Endothelial cell (in vitro differentiated cells): ENCODE measurements at places on chromosomes 1 and 21.
A peak's percentile ranks its signal among the peaks of the same experiment; 100 is the strongest.

- H3K27me3 ChIP-seq, result peaks cover 3% of the 10 kb centered on the region
- no peak overlapping the region for H3K27ac ChIP-seq
- H3K4me1 ChIP-seq, result no peaks in the 10 kb centered on the region
Observed at GRCh38 chr1:228315484-228315944, 91.1 kb downstream of the TRIM11 start.

DNA sequence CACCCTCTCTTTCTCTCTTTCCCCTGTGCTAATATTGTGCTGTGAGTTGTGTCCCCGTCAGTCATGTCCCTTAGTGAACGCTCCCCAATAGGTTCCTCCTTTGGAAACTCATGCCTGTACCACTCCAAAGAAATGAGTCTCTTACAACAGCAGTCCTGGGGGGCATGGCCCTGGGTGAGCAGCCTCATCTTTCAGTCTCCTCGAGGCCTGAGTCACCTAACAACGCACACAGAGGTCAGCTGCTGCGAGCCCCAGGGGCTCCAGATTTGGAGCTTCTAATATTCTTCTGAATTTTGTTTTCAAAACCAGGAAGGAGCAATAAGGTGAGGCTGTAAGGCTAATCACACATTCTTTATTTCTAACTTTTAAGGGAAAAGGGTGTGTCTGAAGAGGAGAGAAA is 30.5 kb upstream of the ZBTB8A start:
- no peak overlapping the region for H3K4me3 ChIP-seq
- H3K4me1 ChIP-seq, result peaks cover 4% of the 10 kb centered on the region
- DNase-seq, result no peak
- peaks cover 3% of the 10 kb centered on the region for H3K27me3 ChIP-seq
- no peak overlapping the region for H3K27ac ChIP-seq
- no peaks in the 10 kb centered on the region for H3K36me3 ChIP-seq

- H3K27ac ChIP-seq, result no peak overlapping the region
- DNase-seq, result no peak
- no peak overlapping the region for H3K4me3 ChIP-seq
- H3K27me3 ChIP-seq, result no peaks in the 10 kb centered on the region
- no peaks in the 10 kb centered on the region for H3K4me1 ChIP-seq
Observed at GRCh38 chr1:114597949-114598348, 16.5 kb upstream of the BCAS2 start.

DNA sequence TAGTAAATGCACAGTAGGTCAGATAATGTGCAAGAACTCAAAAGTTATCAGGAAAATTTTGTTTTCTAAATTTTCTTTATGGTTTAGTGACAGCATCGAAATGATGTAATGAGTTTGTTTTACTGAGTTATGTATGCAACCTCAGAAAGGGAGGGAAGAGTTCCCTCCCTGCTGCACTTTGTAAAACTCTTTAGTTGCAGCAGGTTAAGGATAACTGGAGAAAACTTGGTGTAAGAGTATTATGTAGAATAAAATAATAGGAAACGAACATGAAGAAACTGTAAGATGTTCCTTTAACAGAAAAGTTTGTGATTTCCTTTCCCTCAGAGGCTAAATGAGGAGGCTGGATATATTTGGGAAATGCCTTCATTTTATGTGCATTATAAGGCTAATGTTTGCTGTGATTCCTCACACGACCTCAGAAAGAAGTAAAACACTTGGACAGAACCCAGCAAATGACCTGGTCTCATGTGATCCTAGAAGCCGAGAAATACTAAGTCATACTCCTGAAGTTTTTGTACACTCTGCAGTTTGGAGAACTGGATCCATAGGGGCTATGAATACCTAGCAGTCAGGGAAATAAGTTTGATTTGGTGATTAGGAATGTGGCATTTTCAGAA is 35.4 kb downstream of the ADGRL2 start:
- no peak overlapping the region for H3K4me3 ChIP-seq
- peaks cover 9% of the 10 kb centered on the region for H3K36me3 ChIP-seq
- no peak overlapping the region for H3K27ac ChIP-seq
- H3K4me1 ChIP-seq, result peaks cover 53% of the 10 kb centered on the region
- DNase-seq, result no peak

DNA sequence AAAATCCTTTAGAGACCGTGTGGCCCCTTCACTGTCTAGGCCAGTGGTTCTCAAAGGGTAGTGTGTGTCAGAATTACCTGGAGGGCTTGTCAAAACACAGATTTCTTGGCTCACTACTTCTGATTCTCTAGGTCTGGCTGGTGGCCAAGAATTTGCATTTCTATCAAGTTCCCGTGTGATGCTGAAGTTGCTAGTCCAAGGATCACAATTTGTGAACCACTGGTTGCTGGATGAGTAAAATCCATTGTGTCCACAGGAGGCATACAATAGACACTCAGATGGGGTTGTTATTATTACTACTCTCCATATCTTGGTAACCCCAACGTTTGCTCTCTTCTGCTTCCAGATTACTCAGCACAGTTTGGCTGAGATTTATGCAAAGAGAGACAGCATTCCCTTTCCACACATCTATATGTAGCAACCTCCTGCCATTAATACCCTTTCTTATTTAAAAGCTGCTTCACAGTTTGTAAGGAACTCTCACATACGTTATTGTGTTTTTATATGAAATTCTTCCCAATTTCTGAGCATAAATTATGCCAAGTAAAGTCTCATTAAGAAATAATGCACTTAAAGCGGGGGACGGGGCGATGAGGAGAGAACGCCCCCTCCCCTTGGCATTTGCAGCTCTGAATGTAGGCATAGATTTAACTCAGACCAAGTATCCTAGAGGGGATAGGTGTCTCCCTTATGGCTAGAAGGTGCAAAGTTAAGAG is 720 bp upstream of the TMCC2 start:
- H3K27me3 ChIP-seq, result peaks cover 10% of the 10 kb centered on the region
- DNase-seq, result no peak
- H3K4me1 ChIP-seq, result peaks cover 27% of the 10 kb centered on the region

DNA sequence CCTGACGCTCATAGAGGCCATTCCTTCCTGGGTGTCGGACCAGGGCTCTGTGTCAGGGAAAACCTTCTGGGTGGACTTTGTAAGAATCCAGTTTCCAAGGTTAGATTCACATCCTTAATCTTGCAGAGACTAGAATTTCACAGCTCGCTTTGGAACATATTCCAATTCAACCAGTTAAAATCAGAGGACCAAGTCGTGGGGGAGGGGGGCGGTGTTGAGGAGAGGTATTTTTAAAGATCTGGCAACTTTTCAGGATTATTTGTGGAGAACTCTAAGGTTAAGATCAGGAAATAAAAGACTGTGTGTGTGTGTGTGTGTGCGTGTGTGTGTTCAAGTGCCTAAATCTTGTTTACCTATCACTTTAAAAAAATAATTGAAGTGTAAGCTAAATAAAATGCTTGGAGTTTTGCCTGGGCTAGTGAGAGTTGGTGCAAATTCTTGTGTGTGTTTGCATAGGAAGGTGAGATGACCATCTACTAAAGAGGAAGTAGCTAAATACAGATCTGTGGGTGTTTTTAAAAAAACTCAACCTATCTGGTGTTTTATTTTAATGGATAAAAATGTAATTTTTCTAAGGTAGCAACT is 21.8 kb downstream of the TENT5C start:
- no peak overlapping the region for H3K4me3 ChIP-seq
- H3K27me3 ChIP-seq, result no peaks in the 10 kb centered on the region
- peaks cover 3% of the 10 kb centered on the region for H3K4me1 ChIP-seq
- no peak for DNase-seq
- H3K36me3 ChIP-seq, result no peaks in the 10 kb centered on the region

DNA sequence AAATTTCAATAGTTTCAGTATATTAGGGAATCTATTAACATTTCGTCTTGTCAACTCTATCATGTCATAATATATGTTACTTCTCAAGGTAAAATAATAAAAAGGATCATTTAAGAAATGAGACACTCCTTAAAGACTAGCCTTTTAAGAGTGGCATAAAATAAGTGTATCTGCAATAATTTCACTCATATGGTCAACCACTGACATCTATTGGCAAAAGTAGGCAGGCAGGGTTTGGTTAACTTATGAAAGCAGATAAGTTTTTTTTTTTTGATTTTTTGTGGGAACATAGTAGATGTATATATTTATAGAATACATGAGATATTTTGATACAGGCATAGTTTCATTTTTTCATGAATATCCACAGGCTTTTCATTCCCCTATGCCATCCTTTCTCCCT is 5.5 kb upstream of the RGS21 start:
- H3K36me3 ChIP-seq, result peaks cover 4% of the 10 kb centered on the region
- H3K27me3 ChIP-seq, result no peaks in the 10 kb centered on the region
- no peaks in the 10 kb centered on the region for H3K4me1 ChIP-seq
- DNase-seq, result no peak
- H3K27ac ChIP-seq, result no peak overlapping the region

GRCh38 chr1:245475126-245475525 is 320.3 kb downstream of the KIF26B start:
- H3K4me3 ChIP-seq, result no peak overlapping the region
- no peak overlapping the region for H3K27ac ChIP-seq
- no peak for DNase-seq
- peaks cover 4% of the 10 kb centered on the region for H3K4me1 ChIP-seq

- H3K27ac ChIP-seq, result no peak overlapping the region
- H3K4me1 ChIP-seq, result peaks cover 9% of the 10 kb centered on the region
- DNase-seq, result no peak
- H3K4me3 ChIP-seq, result no peak overlapping the region
- H3K27me3 ChIP-seq, result peaks cover 11% of the 10 kb centered on the region
- no peaks in the 10 kb centered on the region for H3K36me3 ChIP-seq
Observed at GRCh38 chr1:21511579-21512522, 2.6 kb downstream of the ALPL start.

DNA sequence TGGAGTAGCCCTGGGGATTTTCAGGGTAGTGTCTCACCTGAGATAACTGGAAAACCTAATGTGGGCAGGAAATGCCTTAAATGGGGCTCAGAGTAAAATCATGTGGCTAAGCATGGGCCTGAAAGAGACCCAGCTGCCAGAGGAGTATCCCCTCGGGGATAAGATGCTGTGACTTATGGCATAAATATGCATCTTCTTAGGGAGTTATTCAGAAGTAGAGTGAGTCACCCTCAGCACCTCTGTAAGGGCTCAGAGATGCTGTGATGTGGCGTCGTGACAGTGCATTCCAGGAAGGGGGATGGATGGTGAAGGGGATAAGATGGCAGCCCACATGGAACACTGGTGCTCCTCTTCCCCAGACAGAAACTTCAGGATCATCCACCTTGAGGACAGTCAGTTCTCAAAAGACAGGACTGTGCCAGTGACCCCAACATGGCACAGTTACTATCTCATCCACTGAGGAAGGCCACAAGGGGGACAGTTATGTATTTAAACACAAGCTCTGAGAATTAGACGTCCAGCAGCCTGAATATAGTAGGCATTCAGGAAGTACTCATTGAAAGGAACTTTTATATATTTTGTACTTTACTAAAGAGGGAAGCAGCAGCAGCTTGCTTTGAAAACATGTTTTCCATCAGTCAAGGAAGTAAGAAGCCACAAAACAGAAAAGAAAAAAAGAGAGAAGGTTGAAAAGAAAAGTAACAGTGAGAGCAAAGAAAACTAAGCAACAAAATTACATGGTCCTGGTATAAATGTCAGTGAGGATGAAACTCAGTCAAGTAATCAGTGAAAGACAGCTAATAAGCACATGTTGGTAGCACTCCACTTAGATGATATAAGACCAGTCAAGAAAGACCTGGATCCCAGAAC is 8.3 kb downstream of the IL24 start:
- H3K4me3 ChIP-seq, result no peak overlapping the region
- H3K36me3 ChIP-seq, result peaks cover 8% of the 10 kb centered on the region
- H3K27me3 ChIP-seq, result peaks cover 6% of the 10 kb centered on the region
- DNase-seq, result no peak

- DNase-seq, result no peak
- no peak overlapping the region for H3K27ac ChIP-seq
- peaks cover 5% of the 10 kb centered on the region for H3K27me3 ChIP-seq
- H3K36me3 ChIP-seq, result no peaks in the 10 kb centered on the region
Observed at GRCh38 chr1:160049101-160049500, 17.3 kb upstream of the PIGM start.

GRCh38 chr1:154524881-154525280 is 22.7 kb upstream of the SHE start:
- no peaks in the 10 kb centered on the region for H3K27me3 ChIP-seq
- peak overlapping the region; percentile 70 for H3K4me3 ChIP-seq

DNA sequence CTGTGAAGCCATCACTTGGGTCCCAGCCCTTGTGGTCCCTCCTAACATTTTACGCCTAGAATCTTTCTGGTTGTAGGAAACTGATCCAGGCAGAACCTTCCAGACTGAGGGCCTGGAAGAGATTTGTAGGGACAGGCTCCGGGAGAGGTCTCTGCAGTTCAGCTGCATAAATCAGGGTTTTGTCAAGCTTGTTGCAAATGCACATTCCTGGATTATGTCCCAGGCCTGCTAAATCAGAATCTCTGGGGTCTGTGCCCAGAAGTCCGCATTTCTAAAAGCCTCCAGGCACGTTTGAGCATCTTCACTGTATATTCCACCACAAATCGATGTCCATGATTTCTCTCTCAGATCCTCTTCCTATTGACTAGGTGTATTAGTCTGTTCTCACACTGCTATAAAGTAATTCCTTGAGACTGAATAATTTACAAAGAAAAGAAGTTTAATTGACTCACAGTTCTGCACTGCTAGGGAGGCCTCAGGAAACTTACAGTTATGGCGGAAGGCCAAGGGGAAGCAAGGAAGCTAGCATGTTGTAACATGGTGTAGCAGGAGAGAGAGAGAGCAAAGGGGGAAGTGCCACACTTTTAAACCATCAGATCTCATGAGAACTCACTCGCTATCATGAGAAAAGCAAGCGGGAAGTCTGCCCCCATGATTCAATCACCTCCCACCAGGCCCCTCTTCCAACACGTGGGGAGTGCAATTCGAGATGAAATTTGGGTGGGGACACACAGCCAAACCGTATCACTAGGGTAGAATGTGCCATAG is 1.2 kb upstream of the FHAD1 start:
- no peak for DNase-seq
- H3K4me1 ChIP-seq, result peaks cover 42% of the 10 kb centered on the region
- H3K36me3 ChIP-seq, result peaks cover 6% of the 10 kb centered on the region
- H3K27me3 ChIP-seq, result peaks cover 10% of the 10 kb centered on the region

DNA sequence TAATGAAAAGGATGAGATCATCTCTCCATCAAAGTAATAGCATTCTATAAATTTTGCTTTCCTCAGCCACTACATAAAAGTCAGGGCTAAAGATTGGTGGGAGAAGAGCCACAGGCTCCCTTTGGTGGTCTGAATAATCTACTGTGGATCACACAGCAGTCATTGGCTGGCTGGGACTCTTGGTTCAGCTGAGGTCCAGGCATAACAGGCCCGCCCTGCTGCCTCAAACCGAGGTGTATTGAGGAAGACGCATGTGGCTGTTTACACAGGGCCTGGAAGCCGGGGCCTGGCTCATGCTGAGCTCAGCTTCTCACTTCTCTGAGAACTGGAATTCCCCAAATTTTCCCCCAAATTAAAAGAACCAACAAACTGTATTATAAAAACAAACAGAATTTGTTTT is 139.2 kb downstream of the PTPRC start:
- H3K36me3 ChIP-seq, result no peaks in the 10 kb centered on the region
- H3K4me1 ChIP-seq, result peaks cover 10% of the 10 kb centered on the region
- H3K4me3 ChIP-seq, result no peak overlapping the region
- H3K27me3 ChIP-seq, result no peaks in the 10 kb centered on the region

- DNase-seq, result no peak
- no peaks in the 10 kb centered on the region for H3K4me1 ChIP-seq
- H3K4me3 ChIP-seq, result no peak overlapping the region
- no peak overlapping the region for H3K27ac ChIP-seq
Observed at GRCh38 chr1:69993810-69994209, 211.6 kb downstream of the LRRC40 start.

GRCh38 chr1:26887125-26887524 is 3.0 kb downstream of the GPN2 start:
- peak overlapping the region; percentile 70 for H3K27ac ChIP-seq
- DNase-seq, result no peak
- H3K4me1 ChIP-seq, result peaks cover 19% of the 10 kb centered on the region
- no peak overlapping the region for H3K4me3 ChIP-seq
- H3K27me3 ChIP-seq, result peaks cover 12% of the 10 kb centered on the region

GRCh38 chr1:145990249-145990855 is 6.0 kb downstream of the TXNIP start:
- H3K27ac ChIP-seq, result peak overlapping the region; percentile 64
- H3K36me3 ChIP-seq, result peaks cover 33% of the 10 kb centered on the region
- no peak for DNase-seq
- H3K4me3 ChIP-seq, result no peak overlapping the region
